ENCODE measurements at places on chromosomes 3 and 15.

- DNase-seq: no peak
Measured at GRCh38 chr3:146163584-146163983, 2.6 kb upstream of the PLOD2 start.

DNA sequence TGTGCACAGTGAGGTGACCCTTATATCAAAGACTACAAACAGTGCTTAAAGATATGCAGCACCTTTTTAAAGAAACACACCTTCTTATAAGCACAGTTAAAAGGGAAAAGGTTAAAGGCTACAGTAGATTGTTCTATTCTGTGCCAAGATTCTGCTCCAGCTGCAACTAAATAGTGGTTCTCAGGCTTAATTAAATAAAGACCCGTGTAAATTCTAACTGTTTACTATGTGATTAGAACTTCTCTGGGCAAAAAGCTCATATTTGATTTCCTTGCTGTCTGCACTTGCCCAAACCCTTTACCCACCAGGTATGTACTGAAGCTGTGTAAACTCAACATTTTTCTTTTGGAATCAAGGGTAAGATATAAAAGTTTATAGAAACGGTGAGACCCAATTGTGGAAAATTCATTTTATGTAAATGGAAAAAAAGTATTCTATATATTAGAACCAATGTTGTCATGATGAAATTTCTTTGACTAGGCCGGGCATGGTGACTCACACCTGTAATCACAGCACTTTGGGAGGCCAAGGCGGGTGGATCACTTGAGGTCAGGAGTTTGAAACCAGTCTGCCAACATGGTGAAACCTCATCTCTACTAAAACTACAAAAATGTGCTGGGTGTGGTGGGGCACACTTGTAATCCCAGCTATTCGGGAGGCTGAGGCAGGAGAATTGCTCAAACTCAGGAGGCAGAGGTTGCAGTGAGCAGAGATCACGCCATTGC lies 230.6 kb downstream of the MECOM start:
- no peak for DNase-seq

DNA sequence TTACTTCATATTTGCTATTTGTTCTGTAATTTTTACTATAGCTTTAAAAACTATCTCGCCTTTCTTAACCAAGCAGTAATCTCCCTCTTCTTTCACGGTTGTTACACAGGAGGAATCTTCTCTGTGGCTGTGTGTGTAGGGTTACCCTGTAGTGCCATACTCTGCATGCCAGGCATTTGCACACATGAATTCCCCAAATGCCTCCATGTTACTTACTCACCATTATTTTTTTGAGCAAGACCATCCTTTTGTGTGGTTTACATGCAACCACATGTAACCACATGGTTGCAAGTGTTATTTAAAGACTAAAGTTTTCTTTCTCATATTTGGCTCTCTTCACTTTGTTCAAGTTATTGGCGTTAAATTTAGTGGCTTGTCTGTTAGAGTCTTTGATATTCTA lies 45.5 kb downstream of the HPS3 start:
- DNase-seq: no peak

DNA sequence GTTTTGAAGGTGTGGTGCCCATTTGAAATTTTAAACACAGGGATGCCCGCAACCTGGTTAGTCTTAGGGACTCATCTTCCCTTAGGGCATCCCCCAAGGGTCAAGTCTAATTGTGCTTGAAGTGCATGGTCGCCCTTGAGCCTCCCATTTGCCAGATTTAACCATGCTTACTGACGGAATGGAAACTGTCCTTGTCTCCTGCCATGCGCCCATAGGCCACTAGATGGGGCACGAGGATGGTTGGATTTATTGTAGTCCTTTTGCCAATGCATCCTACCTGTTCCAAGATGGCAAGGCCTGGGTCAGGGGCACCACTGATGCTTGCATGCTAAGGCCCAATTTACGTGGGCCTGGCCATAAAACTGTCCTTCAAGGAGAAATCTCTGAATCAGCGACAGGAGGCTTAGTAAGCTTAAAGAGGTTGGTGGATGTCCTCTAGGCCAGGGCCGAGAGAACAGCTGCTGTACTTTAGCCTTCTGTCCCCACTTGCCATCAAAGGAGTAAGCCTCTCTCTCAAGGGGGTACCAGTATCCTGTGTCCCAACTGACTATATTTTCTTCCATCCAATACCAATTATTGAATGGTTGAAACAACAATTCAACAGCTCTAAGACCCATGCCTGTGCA lies 355.4 kb downstream of the OTOL1 start:
- no peak for DNase-seq

DNA sequence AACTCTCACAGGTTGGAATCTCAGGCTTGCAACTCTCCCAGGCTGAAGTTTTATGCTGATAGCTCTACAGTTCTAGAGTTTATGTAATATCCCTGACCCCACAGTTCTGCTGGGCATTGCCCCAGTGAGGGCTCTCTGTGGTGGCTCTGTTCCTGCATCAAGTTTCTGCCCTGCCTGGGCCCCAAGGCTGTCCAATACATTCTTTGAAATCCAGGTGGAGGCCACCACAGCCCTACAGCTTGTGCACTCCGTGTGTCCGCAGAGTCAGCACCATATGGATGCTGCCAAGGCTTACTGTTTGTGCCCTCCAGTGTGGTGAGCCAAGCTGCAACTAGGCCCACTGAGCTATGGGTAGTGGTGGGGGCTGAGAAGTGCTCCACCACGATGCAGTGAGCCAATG lies 1141.2 kb upstream of the EPHA6 start:
- DNase-seq: no peak

GRCh38 chr3:151301787-151302186 lies 14.8 kb downstream of the GPR87 start:
- DNase-seq: no peak

All from vagina (tissue), 2 donors.